ENCODE measurements at places on chromosomes 4 and X.

- no peak for DNase-seq
These were observed 16.8 kb downstream of the PF4 start for GRCh38 chr4:73964862-73965611.

DNA sequence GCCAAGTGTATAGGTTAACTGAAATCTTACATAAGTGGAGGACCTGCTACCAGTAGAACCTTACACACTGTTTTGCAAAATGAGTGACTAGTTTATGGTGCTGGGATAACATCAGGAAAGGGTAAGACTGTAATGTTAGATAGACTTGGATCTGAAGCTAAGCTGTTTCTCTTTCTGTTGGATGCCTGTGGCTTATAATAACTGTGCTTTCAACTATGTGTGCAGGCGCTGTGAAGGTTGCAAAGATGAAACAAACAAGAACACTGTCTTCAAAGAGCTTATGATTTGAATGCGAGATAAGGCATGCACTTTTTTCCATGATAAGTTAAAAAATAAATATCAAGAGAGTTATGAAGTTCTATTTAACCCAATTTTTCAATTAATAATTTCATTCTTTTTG, 34.5 kb upstream of the LCORL start:
- DNase-seq: no peak

DNA sequence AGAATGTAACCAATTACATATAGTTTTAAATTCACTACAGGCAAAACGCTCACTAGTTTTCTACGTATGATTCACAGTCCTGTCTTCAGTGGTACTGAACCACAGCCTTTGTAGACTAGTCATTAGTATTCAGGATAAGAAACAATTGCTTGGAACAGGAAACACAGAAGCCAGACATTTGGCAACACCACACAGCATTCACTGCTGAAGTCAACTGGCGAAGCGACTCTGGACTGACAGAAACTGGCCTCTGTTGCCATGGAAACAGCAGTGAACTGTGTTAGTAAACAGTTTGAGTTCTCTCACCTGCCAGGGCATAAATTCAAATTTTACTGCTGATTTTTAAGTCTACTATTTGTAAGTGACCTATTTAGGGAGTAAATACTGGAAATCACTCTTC, 57.6 kb downstream of the MAPK10 start:
- DNase-seq: no peak

DNA sequence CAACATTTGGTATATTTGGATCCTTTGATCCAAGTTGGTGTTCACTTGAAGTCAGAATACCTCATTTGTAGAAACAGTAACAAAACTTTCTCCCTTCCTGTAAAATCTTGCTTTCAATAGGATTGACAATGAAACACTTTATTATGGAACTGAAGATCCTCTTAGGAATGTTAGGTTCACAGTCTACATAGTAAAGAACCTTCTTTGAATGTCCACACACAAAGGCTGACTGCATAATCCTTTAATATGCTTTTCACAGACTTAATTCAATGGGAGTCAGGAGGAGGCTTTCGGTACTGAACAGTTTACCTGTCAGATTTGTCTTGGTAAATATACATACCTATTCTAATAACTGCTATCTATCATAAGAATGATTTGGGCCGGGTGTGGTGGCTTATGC, 188.5 kb downstream of the SPRY1 start:
- DNase-seq: no peak

GRCh38 chr4:53694666-53695065, 103.4 kb upstream of the LNX1 start:
- no peak for DNase-seq

DNA sequence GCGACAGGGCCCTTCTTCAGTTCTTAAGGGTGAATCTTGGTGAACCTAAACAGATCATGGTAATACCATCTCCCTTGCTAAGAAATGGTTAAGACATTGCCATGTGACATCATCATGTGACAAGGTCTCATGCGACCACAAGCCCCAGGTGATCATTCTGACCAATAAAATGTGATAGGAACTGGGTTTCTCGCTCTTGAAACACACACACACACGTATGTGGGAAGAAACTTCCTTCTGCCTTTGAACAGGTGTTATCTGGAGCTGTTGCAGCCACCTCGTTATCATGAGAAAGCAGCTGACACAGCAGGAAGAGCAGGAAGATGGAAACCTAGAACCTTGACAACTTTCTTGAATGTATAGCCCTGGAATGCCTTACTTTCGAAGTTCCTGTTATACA, 10.2 kb downstream of the SOD3 start:
- no peak for DNase-seq

DNA sequence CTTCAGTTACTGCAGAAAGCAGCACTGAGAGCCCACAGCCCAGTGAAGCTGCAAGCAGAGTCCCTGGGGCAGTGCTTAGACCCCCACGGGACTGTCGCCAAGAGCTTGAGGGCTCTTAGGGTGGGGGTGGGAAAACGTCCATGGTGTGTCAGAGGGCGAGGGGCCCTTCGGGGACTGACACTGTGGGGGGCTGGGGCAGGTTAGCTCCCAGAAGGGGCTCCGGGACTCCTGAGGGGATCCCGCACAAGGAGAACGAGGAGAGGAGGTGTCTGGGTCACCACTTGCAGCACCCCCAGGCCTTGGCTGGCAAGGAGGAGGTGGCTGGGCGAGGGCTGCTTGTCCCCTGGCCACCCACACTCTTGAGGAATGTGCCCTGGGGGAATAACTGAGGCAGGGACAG, 20.8 kb downstream of the NAT8L start:
- no peak for DNase-seq

- no peak for DNase-seq
These were observed 777.8 kb upstream of the FRG1 start for GRCh38 chr4:189162888-189163287.

GRCh38 chr4:128380306-128380705, 92.7 kb upstream of the PGRMC2 start:
- DNase-seq: no peak

- peak; percentile 75 for DNase-seq
These were observed 29.0 kb downstream of the OPRPN start for GRCh38 chr4:70426789-70427188.

DNA sequence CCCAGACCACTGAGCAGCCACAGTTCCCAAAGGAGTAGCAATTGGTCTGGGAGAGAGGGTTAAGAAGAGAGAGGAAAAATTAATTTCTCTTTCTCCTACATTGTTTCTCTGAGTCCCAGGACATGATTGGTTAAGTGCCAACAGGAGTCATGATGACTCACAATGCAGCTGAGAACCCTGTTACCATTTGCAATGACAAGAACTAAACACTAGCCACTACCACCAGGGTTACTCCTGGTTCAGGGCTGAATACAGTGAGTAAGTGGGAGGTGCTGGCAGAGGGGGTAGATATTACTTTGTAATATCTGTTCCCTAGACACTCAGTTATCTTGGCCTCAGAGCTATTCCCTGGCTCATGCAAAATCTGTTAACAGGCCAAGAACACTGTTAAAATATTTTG, 18.0 kb downstream of the ETDC start:
- no peak for DNase-seq

GRCh38 chrX:75155447-75155826, 646 bp downstream of the ABCB7 start:
- DNase-seq: no peak

- DNase-seq: no peak
These were observed 25.8 kb upstream of the SOD3 start for GRCh38 chr4:24769571-24769970.

- no peak for DNase-seq
These were observed 204.6 kb upstream of the DIAPH2 start for GRCh38 chrX:96480081-96480480.

DNA sequence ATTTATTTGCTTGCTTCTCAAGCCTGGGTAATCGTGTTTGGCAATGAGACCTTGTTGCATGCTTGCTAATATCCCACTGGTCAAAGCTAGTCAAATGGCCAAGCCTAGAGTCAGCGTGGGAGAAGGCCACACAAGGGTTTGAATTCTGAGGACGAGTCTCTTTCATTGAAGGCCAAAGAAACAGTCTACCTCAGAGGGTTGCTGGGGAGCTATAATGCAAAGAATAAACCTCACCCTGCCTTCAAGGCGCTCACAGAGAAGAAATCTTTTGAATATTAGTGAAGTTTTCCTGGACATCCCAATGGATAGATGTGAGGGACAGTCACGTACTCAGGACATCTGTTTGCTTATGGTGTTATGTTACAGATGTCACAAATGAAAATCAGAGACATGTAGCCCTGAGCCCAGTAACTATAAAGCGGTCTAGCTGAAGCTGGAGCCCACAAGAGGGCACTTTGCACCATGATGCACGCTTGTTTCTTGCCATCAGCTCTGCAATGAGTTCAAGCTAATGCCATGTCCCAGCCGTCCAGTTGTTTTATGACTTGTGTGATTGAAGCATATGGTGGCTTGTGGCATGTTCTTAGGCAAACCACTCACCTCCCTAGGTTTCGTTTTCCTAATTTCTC, 1.1 kb upstream of the TLR3 start:
- DNase-seq: peak; percentile 45

DNA sequence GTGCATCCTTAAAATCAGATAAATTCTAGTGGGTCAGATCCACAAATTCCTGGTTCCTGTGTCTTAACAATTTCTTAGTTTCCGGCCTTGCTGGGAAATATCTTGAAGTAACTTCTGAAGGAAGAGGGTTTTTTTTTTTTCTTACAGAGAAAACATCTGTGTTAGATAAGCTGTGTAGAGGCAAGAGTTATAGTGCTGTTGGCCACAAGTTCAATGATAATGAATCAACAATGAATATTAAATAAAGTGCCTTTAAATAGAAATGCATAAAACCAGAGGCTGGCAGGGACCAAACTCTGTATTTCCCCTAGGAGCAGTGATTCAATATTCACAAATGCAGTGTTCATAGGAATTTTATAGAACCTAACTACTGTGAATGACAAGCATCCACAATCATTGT, 711.9 kb upstream of the ATOH1 start:
- no peak for DNase-seq

DNA sequence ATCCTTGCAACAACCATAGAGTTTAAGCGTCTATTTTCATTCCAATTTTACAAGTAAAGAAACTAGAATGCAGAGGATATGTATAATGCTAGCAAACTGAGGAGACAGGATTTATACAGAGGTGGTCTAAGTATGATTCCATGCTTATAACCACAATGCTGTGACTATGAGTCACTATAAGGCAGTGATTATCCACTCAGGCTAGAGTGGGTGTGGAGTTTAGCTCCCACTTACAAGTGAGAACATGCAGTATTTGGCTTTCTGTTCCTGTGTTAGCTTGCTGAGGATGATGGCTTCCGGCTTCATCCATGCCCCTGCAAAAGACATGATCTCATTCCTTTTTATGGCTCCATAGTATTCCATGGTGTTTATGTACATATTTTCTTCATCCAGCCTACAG, 41.6 kb upstream of the EDA2R start:
- DNase-seq: no peak

DNA sequence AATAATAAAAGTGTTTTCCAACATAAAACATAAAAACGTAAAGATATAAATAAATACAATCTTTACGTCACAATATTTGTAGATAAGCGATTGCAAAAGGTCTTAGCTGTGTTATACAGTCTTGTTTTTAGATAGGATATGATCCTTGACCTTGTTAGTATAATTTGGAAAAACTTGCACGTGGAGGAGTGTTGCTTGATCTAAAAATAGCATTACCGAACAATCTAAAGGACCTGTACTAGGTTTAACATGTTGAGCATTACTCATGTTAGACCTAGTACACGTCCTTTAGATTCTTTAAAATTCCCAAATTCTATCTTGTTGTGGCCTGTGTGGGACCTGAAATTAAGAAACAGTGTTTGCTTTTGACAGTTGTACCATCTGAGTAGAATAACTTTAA, 1.6 kb downstream of the METAP1 start:
- DNase-seq: no peak

- DNase-seq: no peak
These were observed 22.7 kb downstream of the DYNLT3 start for GRCh38 chrX:37824491-37825214.

GRCh38 chr4:35965300-35965699, 279.0 kb downstream of the ARAP2 start:
- no peak for DNase-seq

- no peak for DNase-seq
These were observed 648.4 kb upstream of the HTR2C start for GRCh38 chrX:113935518-113935917.

DNA sequence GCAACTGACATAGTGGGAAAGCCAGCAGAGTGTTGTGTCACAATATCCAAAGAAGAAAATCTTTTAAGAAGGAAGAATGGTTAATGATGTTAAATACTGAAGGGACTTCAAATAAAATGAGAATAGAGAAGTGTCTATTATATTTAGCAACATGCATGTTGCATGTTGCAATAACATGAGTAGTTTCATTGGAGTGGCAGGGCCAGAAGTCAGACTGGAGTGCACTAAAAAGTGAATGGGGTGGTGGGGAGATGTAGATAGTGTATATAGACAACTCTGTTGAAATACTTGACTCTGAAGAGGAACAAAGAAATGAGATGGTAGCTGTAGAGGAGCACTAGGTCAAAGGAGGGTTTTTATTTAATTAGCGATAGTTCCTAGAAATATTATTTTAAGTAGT, 9.5 kb upstream of the AMMECR1 start:
- DNase-seq: peak; percentile 93

DNA sequence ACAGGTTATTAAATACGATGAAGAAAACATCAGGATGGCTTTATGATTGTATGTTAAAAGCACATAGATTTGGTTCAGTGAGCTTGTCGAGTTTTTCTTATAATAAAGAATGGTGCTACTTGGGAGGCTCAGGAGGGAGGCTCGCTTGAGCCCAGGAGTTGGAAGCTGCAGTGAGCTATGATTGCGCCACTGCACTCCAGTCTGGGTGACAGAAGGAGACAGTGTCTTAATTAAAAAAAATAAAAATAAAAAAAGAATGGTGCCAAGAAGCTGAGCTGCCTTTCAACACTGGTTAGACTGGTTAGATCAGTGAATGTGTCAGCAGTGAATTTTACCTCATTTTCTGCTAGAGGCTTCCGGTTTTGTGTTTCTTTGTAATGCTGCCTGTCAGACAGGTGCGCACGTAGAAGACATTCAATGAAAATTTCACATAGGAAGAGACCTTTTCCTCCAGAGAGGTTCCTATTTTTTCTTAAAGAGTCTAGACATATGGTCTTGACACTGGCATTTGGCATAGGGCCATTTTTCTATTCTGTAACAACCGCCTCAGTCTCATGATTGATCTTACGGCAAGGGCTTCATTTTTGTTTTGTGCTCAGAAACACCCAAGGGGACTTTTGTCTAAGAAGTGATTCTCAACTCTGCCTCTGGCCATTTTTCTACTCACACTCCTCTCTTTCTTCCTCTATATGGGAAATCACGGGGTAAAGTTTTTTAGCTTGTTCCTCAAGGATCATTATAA, 15.0 kb upstream of the ARSF start:
- no peak for DNase-seq

- DNase-seq: no peak
These were observed 13.6 kb downstream of the GASK1B start for GRCh38 chr4:158159054-158159717.

GRCh38 chr4:175411251-175411650, 400.8 kb downstream of the GPM6A start:
- DNase-seq: no peak

DNA sequence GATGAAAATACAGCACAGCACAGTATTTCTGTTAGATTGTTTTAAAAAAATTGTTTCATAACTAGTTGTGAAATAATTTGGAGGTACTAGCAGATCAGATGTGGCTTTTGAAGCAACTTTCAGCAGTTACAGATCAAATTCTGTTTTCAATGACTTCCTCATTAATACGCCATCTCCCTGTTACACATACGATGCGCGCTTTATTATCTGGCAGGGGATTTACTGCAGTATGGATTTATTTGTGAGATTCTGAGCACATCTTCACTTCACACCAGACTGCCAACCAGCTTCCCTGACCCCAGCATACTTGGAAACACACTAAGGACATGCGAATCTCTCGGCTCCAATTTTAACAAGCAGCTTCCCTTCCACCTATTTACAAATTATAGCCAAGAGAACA, 235.5 kb upstream of the DIAPH2 start:
- DNase-seq: peak; percentile 67

GRCh38 chr4:23819041-23819511, 70.8 kb downstream of the PPARGC1A start:
- DNase-seq: no peak

All from MV-4-11 (cell line).